ENCODE measurements at places on chromosomes 4 and X.

- peak; percentile 41 for DNase-seq
Measured at GRCh38 chr4:40897557-40898203, 147.9 kb downstream of the NSUN7 start.

DNA sequence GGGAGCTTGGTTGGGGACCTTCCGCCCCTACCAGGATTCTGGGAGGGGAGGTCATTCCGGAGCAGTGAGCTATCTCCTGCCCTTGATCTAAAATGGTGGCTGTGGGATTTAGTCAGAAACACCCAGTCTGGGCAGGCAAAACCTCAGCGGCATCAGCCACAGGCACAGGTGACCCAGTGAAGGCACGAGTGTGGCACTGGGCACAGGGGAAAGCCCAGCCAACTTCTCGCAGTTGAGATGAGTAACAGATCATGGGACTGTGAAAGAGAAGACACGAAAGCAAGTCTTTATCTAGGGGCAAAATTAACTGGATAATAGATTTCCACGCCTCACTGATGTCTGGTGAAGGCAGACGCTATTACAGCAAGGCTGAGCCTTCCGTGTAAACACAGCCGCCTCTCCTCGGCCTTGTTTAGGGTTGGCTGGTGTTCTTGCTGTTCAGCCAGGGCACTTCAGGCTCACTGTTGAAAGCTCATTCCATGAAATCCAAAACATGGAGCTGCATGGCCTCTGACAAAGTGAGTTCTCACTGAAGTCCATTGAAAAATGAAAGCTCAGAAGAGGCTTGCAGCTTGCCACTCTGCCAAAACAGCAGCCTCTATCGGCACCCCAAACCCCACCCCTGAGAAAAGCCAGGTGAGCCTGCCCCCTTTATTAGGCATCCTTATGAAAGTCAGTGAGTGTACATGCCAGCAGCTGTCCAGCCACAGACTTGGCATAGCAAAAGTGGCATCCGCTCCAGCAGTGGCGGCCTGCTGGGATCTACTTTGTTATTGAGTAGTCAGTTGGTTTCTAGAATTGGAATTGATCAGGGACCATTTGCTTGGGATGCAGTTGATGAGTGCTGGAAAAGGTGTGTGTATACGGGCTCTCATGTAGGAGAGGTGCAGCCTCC, 102.3 kb upstream of the MTM1 start:
- no peak for DNase-seq

- DNase-seq: no peak
Measured at GRCh38 chrX:153624196-153625091, 22.6 kb upstream of the DUSP9 start.

GRCh38 chr4:85084371-85085094, 118.0 kb upstream of the WDFY3 start:
- peak; percentile 24 for DNase-seq

DNA sequence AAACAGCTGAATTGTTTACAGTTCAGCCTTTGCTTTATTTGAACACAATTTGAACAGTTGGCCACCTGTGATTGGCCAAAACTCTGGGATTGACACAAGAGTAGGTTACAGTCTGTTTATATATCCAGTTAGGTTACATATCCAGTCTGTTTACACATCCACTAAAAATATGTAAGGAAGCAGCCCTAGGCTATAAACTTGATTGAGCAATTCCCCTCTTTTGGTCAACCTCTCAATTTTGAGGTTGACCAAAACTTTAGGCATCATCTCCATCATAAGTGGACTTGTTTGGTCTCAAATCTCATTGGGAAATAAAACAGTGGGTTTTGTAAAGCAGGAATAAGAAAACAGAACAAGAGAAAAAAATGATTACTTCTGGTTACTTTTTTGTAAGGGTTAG, 190.8 kb downstream of the SPATA18 start:
- DNase-seq: no peak

GRCh38 chrX:37315511-37316248, 33.5 kb upstream of the PRRG1 start:
- DNase-seq: no peak

Data from CD4-positive, alpha-beta T cell treated with Interleukin-12 subunit alpha and Interleukin-12 subunit beta, for 1 hour (primary cell).